ENCODE measurements at places on chromosomes 6 and 20. TPM values are rescaled to one million over a fixed set of nuclear protein-coding genes. Genes with fewer than 3 reads are reported as not detected.

Gene GCNT2
- total RNA-seq: 29.1 TPM

Gene TSHZ2
- 8.4 TPM for total RNA-seq

Gene SLC35D3
- total RNA-seq: not detected

Gene THBS2
- 673 TPM for total RNA-seq

Gene ANKS1A
- total RNA-seq: 37.9 TPM

Gene HIVEP2
- 32.9 TPM for total RNA-seq

Gene ZNF512B
- 10.2 TPM for total RNA-seq

Gene TRIM26
- 36.1 TPM for total RNA-seq

Gene ID4
- total RNA-seq: 130 TPM

Gene FNDC11
- 0.54 TPM for total RNA-seq

Gene SLC17A3
- total RNA-seq: 0.63 TPM

Gene SNX3
- 110 TPM for total RNA-seq

Gene BCL2L1
- 137 TPM for total RNA-seq

Gene GTSF1L
- total RNA-seq: not detected

Gene HFE
- total RNA-seq: 10.1 TPM

Gene PPP1R18
- 65.7 TPM for total RNA-seq

Gene ENTPD6
- total RNA-seq: 107 TPM

Gene LHFPL5
- not detected for total RNA-seq

Gene SLC17A1
- not detected for total RNA-seq

Gene CST9L
- not detected for total RNA-seq

Gene SAMD5
- total RNA-seq: 4.7 TPM

Gene SMLR1
- total RNA-seq: not detected
